Colonic mucosa (tissue), 4 donors: ENCODE measurements at places on chromosomes 7 and 10. TPM values are rescaled to one million over a fixed set of nuclear protein-coding genes. Genes with fewer than 3 reads are reported as not detected.

DNA sequence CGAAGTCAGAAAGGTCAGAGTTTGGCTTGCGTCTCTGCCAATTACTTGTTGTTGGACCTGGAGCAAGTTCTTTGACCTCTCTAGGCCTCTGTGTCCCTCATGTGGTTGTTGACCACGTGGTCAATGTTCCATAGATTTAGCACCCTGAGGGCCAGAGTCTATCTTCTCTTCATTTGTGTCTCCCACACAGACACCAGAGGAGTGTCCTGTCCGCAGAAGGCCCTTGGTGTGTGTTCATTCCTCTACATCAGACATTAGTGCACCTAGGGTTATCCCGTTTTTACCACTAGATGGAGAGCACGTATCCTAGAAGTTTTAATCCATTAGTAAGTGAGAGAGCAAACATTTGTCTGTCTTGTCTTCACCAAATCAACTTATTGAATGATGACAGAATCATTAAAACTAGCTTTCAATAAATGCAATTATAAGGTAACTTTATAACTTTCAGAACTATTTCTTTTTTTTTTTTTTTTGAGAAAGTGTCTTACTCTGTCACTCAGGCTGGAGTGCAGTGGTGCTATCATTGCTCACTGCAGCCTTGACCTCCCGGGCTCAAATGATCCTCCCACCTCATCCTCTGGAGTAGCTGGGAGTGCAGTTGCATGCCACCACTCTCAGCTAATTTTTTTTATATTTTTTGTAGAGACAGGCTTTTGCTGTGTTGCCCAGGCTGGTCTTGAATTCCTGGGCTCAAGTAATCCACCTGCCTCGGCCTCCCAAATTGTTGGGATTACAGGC, 122.5 kb upstream of the ANKRD1 start:
- H3K4me3 ChIP-seq: no peak overlapping the region
- H3K4me1 ChIP-seq: no peaks in the 10 kb centered on the region
- H3K27me3 ChIP-seq: no peaks in the 10 kb centered on the region

The ASB13 gene
- 36.2 TPM for total RNA-seq

- H3K4me3 ChIP-seq: no peak overlapping the region
- H3K27ac ChIP-seq: peak overlapping the region; percentile 93
- no peak for DNase-seq
- H3K27me3 ChIP-seq: no peaks in the 10 kb centered on the region
- no peaks in the 10 kb centered on the region for H3K36me3 ChIP-seq
These were observed 3.1 kb upstream of the ARID5B start for GRCh38 chr10:61898435-61898778.

The SNX8 gene
- total RNA-seq: 36.7 TPM

The TUBB8 gene
- not detected for total RNA-seq
